Bone marrow (tissue), 2 donors: ENCODE measurements at places on chromosomes 2 and 18.

DNA sequence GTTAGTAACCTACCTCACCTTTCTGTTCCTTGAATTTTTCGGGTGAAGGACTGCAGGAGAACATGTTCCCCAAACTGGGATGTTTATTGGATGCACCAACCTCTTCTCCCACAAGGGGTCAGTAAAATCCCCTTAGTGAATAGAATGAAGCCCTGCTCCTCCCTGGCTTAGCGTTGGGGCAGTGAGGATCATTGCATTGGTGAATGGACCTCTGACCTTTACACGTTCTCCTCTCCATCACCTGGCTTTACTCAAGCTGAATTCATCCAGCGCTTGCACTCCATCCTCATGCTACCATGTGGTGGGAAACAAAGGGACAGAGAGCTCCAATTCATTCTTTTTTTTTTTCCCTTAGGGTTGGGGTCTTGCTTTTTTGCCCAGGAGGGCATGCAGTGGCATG lies 157.2 kb downstream of the MIB1 start:
- DNase-seq, result no peak

- no peak for DNase-seq
Measured at GRCh38 chr18:7454429-7454828, 112.7 kb upstream of the PTPRM start.

DNA sequence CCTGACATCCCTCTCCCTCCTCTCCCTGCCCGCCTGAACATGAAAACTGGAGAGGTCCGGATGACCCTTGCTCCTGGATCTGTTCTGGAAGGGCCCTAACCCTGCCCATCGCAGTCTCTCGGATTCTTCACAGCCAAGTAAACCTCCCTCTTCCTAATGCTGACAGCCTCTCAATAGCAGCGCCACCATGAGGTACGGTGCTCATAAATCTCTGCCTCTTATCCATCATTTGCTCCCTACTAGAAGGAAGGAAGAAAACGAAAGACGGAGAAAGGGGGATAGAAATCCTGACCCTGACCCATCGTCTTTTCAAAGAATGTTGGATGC lies 257.9 kb downstream of the BCL11A start:
- no peak for DNase-seq

GRCh38 chr18:60663060-60663989 lies 290.8 kb upstream of the MC4R start:
- DNase-seq, result no peak

- DNase-seq, result no peak
Measured at GRCh38 chr2:231563378-231563961, 29.2 kb upstream of the TEX44 start.

DNA sequence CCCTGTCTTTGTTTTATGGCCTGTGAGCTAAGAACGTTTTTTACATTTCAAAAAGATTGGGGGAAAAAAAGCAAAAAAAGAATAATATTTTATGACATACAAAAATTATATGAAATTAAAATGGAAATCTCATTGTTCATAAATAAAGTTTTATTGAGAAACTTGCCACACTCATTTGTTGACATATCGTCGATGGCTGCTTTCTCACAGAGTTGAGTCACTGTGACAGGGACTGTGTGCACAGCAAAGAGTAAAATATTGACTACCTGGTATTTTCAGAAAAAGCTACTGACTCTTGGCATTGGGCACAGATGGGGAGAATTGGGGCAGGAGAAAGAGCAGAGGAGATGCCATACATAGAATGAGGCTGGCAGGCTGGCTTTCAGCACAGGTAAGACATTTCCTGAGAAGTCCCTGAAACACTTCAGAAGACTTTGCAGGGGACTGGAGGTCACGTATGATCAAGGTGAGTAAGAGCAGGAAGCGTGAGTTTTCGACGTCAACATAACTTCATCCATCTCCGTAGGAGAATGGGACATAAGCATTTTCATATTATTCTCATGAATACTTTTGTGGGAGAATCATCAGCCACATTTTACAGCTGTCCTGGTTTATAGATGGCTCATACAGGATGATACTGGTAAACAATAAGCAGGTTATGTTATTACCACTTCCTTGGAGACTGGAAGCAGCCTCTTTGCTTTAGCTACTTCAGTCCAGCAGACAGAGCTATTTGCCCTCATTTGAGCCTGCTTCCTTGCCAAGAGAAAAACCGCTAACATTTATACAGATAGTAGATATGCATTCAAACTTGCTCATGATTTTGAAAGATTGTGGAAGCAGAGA lies 32.5 kb upstream of the PUM2 start:
- DNase-seq, result no peak

DNA sequence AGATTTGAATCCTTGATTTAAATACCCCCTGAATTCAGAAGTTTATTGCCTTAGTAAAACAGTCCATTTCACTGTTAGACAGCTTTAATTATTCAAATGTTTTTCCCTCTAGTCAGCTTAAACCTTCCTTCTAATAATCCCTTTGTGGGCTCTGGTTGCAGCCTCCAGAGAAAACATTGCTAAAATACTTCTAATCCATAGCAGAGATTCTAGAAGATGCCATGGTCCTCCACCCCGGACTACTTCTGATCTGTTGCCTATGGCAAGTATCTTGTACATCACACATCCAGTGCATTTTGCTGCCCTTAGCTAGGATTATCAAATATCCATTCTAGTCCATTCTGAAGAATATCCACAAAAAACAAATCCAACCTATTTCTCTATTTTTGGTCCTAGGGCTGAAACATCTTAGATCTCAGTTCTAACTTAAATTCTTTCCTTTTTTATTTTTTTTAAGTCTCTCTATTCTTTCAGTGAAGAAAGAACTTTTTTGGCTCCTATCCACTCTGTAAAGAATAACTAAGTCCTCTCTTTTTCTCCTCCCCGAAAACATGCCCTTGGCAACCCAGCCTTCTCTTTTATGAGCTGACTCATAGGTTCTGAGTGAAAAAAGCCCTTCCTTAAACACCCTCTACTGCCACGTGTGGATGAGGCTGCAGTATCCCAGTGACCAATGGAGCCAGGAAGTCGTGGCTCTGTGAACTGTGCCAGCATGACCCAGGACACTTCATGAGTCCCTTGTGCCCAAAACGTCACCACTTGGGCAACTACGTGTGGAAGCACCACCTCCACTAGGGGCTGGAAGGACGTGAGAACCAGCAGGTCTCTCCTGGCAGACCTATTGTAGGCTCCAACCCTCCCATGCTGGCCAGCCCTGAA lies 349.8 kb downstream of the TNS1 start:
- DNase-seq, result no peak
